CD4-positive, alpha-beta T cell treated with Interleukin-15 for 4 hours (primary cell): ENCODE measurements at places on chromosomes 6 and 20.

DNA sequence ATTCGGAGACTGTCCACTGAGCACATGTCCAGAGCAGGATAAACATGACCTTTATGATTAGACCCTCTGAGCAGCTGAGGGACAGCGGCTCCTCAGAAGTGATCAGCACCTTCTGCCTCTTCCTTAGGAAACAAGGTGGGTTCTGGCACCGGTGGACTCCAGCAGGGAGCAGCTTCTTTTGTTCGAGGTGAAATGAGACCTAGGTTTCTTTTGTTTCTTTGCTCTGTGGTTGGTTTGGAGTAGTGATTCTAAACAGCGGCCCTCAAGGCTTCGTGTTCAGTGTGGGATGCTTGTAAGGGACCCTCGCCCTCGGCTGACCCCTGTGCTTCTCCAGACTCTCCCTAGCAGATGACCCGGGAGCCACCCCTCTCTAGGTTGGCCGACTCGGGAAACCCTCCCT is 14.6 kb upstream of the FRMD1 start:
- no peak for DNase-seq

GRCh38 chr6:131909408-131910218 is 41.6 kb downstream of the CCN2 start:
- DNase-seq = peak; percentile 77

- no peak for DNase-seq
Measured at GRCh38 chr6:53236241-53236640, 87.6 kb upstream of the GCM1 start.

GRCh38 chr6:63475707-63476106 is 96.6 kb upstream of the LOC128125822 start:
- no peak for DNase-seq

GRCh38 chr6:2611092-2611491 is 139.6 kb downstream of the MYLK4 start:
- DNase-seq = no peak

GRCh38 chr6:13471184-13471583 is 16.2 kb downstream of the GFOD1 start:
- no peak for DNase-seq

GRCh38 chr6:15551798-15552197 is 111.0 kb downstream of the DTNBP1 start:
- DNase-seq = no peak

DNA sequence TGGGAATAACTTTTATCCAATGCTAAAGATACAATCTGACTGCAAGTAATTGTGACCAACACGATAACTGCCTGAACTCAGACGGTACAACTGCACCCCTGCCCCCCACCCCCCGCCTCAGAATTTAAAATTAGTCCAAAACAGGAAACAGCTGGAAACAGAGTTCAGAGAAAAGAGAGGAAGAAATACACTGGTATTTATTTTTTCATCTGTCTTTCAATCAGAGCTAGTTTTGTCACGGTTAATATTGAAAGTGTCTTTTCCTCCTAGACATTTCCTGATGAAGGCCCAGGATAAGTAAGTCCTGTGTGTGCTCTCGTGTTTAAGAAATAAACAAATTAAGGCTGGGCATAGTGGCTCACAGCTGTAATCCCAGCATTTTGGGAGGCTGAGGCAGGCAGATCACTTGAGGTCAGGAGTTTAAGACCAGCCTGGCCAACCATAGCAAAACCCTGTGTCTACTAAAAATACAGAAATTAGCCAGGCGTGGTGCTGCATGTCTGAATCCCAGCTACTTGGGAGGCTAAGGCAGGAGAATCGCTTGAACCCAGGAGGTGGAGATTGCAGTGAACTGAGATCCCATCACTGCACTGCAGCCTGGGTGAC is 21.5 kb downstream of the ACSS1 start:
- DNase-seq = no peak

DNA sequence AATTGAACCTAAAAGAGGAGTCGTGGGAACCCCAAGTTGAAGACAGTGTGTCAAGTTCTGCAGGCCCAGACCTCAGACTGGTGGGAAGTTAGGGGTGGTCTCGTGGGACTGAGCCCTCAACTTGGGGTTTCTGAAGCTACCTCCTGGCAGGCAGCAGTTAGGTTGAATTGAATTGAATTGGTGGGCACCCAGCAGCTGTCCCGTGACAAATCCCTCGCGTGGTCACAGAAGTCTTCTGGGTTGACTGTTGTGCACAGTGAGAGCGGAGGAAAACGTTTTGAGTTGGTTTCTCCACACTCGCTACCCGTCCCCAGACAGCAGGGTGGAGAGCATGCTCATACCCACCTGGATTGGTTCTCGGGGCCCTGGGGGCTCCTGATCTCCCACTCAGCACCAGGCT is 12.9 kb downstream of the SLC4A11 start:
- no peak for DNase-seq

GRCh38 chr6:113607821-113608545 is 249.2 kb upstream of the MARCKS start:
- no peak for DNase-seq

DNA sequence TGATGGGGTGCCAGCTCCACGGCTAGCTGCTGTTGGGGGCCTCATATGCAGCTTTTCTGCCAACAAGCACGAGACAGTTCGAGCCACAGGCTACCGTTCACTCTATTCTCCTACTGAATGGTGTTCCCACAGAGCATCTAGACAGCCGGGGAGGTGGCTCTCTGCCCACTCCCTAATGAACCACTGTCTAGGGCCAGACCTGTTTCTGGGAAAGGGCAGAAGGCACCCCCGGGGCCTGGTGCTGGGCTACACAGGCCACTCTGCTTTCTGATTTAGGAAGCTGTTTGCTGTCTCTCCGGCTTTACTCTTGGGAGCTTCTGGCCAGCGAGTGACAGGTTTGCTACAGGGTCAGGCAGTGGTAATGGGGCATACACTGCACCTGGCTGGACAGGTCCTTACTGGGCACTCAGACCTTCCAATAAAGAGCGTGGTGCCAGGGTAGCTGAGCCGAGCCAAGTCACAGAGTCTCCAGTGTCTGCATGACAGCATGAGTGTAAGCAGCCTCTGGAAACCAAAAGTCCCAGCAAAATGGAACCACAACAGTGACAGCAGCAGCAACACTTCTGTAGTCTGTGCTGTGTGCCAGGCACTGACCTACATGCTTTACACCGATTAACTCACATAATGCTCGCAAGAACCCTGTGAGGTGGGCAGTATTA is 8.4 kb downstream of the CCDC167 start:
- no peak for DNase-seq

GRCh38 chr6:157258878-157259277 is 64.4 kb downstream of the TMEM242 start:
- peak; percentile 26 for DNase-seq

- no peak for DNase-seq
Measured at GRCh38 chr6:4676016-4676415, 100.2 kb upstream of the CDYL start.

DNA sequence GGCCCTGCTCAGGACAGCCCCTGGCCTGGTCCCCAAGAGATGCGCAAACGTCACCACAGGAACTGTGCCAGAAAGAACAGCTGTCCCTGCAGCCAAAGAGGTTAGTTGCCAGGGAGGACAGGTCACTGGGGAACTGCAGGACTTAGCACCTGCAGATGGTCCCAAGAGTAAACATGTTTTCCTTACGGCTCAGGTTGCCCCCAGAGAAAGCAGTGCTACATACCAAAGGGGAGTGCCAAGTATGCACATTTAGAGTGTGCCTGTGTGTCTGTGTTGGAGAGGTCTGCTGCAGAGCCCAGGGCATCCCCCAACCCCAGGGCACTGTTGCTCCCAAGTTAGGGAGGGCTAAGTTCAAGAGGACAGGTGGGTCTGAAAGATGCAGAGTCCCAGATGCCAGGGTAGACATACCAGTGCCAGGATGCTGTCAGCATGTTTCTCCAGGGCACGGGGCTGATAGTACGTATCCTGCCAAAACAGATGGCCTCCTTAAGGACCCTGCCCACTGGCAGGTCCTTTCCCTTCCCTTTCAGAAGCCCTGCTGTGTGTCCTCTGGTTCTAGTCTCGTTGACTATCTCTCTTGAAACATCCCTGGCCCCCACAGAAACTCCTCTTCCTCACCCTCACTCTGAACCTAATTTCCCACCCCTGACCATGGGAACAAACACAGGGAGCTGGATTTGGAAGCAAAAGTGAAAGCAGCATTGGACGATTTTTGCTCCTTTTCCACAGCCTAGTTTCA is 1.3 kb downstream of the ABHD16A start:
- no peak for DNase-seq

GRCh38 chr6:165844801-165845364 is 181.8 kb upstream of the PDE10A start:
- no peak for DNase-seq

DNA sequence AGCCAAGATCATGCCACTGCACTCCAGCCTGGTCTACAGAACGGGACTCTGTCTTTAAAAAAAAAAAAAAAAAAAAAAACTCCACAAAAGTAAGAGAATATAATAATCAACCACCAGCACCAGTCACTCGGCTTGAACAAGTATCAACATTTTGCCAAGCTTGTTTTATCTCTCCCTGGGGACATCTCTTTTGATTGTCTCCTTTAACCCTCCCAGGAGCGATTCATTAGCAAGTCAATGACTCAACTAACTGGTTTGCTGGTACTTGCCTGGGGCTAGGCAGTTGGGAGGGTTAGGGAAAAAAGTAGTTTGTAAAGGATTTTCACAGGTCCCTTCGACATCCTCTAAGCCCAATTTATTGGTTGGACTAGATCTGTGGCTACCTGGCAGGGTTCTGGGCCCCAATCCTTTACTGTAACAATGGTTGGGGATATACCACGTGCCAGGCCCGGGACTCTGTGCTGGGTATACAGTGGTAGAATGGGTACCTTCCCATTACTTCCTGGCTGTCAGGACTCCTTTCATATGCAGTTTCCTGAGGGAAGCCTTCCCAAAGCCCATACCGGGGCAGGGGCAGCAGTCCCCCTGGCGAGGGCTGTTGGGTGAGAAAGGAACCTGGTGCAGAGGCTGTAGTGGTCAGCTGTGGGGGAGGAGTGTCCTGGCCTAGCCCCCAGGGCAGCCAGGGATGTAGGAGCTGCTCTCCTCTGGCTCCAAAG is 12.2 kb downstream of the TGIF2 start:
- DNase-seq = no peak

GRCh38 chr6:31154436-31154835 is 3.2 kb downstream of the CCHCR1 start:
- DNase-seq = no peak

DNA sequence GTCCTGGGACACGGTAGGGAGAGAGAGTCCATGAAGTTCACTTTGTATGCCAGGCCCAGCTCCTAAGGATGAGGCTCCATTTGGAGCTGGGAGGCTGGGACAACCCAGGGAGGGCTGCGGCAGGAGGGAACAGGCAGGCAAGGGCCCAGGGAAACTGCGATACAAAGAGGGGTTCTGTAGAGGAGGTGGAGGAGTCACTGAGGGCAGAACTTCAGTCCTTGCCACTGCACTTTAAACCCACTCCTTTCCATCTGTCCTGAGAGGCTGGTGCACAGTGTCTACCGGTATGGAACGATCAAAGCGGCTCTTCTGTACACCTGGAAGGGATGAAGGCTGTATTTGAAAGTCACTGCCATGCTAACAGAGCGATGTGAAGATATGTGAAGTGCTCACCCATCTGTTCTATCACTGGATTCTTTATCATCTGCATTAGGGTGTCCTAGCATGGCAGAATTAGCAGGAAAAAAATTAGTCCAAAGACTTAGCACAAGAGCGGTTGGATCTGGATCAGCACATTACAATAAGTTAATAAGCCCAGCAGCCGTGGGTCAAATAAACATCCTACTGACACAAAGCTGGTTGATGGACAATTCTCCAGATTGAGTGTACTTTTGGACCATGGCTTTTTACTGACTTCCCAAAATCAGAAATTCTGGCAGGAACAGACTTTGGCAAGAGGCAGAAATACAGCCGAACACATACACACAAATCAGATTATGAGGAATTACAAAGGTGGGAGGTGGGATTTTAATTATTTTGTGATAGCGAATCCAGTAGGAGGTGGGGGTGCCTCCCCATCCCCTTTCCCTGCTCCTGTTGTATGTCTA is 20.9 kb upstream of the ZFAND3 start:
- no peak for DNase-seq

- no peak for DNase-seq
Measured at GRCh38 chr20:22918286-22918983, 116.7 kb upstream of the SSTR4 start.

- DNase-seq = no peak
Measured at GRCh38 chr6:14516956-14517355, 399.4 kb downstream of the CD83 start.

- DNase-seq = no peak
Measured at GRCh38 chr6:116256694-116257093, 2.8 kb upstream of the TSPYL4 start.

DNA sequence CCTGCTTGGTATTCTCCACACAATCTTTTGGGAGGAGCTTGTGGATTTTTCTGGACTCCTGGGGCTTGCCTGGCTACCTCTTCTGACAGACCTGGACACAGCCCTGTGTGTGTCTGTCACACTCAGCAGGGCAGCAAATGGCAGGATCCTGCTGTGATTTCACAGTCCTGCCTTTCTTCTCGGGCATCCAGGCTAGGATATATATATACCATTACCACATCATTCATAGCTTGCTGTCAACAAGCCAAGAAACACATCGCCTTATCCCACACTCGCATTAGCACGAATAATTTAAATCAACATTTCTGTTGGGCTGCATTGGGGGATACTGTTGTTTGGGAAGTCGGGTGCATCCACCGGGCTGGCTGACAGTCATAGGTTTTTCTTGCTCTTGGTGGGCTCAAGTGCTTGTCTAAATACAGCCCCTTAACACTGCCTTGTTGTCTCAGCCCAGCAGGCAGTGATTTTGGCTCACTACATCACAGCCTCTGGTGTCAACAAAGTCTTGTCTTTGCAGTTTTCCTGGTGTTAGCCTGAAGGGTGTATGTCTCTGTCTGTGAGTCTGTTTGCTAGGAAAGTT is 154.9 kb upstream of the FERMT1 start:
- DNase-seq = no peak

GRCh38 chr20:51807720-51808250 is 5.5 kb upstream of the SALL4 start:
- DNase-seq = no peak

DNA sequence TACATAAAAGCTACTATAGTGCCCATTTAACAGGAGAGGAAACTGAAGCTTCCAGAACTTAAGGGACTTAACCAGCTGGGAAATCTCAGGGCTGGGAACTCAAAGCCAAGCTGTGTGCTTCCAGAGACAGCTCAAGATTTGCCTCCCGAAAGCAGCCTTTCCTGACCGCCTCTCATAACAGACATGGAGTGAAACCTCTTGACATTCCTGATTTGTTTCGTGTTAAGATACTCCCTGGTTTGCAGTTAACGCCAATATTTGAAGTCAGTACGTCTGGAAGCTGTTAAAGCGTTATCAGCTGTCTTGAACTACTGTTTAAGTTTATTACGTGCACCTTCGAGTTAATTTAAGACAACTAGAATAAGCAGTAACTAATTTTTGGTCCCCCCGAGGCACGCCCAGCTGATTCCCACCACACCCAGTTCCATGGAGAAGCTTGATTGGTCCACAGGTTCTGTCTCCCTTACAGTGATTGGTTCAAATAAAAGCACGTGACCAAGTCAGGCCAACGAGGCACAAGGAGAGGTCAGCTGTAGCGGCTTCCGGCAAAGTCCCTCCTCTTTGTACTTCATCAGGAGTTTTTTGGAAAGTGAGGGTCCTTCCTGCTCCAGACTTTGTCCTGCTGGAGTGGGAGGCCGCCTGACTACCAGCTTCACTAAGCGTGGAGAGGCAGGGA is 8.9 kb upstream of the TCP11 start:
- no peak for DNase-seq
